ENCODE measurements at places on chromosomes 13 and 19. TPM values are rescaled to one million over a fixed set of nuclear protein-coding genes. Genes with fewer than 3 reads are reported as not detected.

The ZNF471 gene
- total RNA-seq = 7.7 TPM

The PALM3 gene
- not detected for total RNA-seq

GRCh38 chr19:32201211-32201610, 144.2 kb upstream of the ZNF507 start:
- DNase-seq = no peak

GRCh38 chr13:81406022-81406421, 1065.1 kb upstream of the SPRY2 start:
- no peak for DNase-seq

DNA sequence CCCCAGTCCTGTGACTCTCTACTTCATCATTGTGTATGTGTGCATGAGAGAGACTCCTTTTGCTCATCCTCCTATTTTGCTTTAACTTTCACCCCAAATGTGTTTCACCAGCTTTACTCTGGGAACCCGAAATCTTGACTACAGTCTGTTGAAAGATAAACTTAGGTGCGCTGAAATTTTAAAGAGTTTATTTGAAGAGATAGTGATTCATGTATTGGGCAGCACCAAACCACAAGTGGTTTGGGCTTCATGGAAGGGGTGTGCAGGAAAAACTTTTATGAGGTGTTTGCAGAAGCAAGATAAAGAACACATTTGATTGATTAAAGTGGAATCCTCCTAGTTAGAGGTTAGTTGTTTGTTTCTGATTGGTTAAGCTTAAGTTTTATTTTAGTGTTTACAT, 50.8 kb upstream of the RFC3 start:
- no peak for DNase-seq

The ZNF547 gene
- total RNA-seq = 3.5 TPM

DNA sequence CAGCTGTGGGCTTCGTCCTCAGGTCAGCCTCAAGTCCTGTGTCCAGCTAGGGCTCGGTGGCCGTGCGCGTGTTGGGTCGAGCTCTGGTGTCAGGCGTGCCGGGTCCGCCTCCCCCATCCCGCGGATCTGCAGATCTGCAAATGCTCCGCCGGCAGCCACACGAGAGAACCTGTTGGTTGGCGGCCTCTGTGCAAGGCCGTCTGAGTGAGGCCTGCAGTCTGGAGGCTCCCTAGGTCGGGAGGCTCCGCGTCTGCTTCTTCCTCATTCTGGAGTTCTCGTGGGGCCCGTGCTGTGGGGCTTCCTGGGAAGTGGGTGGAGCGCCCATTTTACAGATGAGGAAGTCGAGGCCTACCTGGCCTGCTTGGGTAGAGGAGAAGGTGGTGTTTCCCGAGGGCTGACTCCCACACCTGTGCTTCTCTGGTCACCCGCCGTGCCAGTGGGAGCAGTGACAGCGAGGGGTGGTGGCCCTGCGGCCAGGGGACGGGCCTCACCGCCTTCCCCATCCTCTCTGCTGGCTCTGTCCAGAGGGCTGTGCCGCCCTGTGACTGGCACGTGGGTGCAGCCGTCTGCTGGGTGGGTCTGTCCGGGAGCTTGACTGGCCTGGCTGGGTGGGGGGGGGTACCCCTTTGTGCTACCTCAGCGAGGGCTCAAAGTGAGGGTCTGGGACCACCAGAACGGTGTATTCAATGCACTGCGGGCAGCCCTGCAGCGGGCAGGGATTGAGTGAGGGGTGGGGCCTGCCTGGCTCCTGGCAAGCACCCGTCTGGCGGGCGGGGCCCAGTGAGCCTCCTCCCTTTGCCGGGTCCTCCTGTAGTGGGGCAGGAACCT, 3.3 kb downstream of the CSNK1G2 start:
- peak; percentile 82 for DNase-seq

The PROZ gene
- total RNA-seq = not detected

DNA sequence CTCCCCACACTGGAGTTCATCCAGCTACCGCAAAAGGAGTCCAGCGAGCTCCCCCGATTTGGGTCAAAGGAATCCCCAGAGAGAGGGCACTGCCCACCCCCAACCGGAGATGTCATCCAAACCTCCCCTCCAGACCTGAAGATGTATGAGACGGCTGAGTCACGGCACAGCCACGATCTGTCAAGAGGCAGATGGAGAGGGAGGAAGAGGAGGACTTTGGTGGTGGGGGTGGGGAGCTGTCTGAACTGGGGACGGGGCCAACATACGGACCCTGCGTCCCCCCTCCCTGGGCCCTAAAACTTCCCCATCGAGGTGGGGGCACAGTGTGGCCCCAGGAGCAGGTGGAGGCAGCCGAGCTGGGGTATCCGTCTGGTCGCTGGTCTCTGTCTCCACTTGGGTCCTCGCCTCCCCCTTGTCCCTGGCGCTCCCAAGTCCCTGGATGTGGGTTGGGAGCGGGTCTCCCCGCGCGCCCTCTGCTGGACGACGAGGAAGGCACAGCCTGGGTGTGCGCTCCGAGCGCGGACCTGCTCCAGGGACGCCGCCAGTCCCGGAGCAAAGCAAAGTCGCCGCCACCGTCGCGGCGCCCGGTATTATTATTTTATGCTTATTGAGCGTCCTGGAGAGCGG, 3.8 kb downstream of the PDE4A start:
- peak; percentile 92 for DNase-seq

- DNase-seq = no peak
Measured at GRCh38 chr19:31312009-31312676, 37.1 kb downstream of the TSHZ3 start.

DNA sequence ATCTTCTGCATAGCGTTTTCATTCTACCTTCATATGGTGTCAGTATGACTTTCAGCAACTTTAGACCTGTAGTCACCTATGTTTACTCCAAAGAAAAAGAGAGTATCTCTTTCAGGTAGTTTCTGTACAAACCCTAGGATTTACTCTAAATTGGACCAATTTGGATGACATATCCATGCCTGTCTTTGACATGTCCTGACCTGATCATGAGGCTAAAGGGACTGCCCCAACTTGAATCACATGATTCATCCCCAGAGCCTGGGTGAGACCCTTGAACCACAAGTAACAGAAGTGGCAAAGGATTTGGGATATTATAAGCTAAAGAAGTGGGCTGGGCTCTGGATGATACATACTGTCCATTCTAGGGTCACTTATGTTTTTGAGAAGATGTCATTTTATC, 124.5 kb upstream of the CSNK1A1L start:
- no peak for DNase-seq

- DNase-seq = no peak
Measured at GRCh38 chr19:50947123-50947522, 5.7 kb downstream of the KLK5 start.

DNA sequence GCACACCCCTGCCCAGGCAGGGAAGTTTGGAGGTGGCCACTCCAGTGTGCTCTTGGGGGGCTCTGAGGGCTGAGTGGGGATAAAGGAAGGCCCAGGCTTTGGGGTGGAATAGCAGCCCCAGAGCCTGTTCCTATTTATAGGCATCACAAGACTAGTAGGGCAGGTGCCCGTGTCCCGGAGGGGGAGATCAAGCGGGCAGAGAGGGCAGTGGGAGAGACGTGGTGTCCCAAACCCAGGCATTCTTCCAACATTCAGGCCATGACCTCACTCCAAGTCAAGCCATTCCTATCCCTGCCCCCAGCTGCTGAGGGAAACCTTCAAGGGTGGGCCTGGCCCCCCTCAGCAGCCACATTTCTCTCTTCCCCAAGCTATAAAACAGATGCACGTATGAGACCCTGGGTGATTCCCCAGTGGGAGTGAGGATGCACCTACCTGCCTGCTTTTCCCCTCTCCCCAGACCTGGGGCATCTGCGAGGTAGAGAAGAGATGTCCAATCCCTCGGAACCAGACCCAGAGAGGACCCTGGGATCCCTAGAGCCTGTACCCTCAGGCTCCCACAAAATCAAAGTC, 3.9 kb downstream of the WIZ start:
- no peak for DNase-seq

GRCh38 chr19:22595422-22595821, 38.7 kb upstream of the ZNF492 start:
- no peak for DNase-seq

The NBEA gene
- total RNA-seq = 12.7 TPM

The EDDM13 gene
- total RNA-seq = not detected

DNA sequence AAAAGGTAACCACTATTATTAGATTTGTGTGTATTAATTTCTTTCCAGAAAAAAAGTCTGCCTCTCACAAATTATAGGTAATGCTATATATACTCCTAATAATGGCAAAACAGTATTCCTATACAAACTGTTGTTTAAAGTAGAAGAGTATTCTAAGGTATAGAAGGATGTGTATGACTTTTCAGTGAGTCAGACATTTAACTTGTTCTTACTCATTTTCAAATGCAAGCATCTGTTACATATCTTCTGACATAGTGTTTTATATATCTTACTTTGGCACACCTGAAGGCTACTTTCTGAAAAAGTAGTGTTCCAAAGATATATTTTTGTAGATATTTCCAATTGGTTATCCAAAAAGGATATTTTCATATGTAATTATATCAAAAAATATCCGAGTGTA, 3.5 kb upstream of the SLITRK5 start:
- DNase-seq = no peak

The C19orf85 gene
- not detected for total RNA-seq

The CBARP gene
- total RNA-seq = 2.7 TPM

The PPM1N gene
- total RNA-seq = 1.9 TPM

- DNase-seq = no peak
Measured at GRCh38 chr19:3034656-3035541, 5.8 kb upstream of the TLE2 start.

The ZNF534 gene
- total RNA-seq = not detected

- DNase-seq = no peak
Measured at GRCh38 chr13:106562301-106562700, 5.6 kb downstream of the ARGLU1 start.

DNA sequence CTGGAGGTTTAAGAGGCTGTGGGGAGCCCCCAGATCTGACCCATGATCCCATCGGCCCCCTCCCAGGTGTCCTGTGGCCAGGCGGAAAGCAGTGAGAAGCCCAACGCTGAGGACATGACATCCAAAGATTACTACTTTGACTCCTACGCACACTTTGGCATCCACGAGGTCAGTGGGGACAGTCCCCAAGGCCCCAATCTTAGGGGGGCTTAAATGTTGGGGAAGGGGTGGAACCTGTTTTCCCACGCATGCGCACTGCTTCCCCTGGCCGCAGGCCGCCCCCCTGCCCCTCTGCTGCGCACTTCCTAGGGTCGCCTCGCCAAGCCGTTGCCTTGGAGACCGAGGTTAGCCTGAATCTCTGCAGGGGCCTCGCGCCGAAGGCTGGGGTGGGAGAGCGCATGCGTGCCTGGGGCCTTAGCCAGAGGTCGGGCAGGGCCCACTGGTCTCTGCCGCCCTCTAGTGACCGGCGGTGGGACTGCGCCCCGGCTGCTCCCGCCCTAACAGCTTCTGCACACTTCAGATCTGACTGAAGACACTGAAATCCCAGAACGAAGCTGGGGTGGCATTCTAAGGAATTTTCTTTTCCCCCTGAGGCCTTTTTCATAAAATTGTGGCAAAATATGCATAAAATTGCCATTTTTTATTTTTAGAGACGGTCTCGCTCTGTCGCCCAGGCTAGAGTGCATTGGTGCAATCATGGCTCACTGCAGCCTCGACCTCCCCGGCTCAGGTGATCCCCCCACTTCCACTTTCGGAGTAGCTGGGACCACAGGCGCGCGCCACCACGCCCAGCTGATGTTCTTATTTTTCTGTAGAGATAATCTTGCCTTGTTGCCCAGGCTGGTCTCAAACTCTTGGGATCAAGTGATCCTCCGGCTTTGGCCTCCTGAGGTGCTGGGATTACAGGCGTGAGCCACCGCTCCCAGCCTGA, 3.6 kb downstream of the PRMT1 start:
- peak; percentile 98 for DNase-seq

DNA sequence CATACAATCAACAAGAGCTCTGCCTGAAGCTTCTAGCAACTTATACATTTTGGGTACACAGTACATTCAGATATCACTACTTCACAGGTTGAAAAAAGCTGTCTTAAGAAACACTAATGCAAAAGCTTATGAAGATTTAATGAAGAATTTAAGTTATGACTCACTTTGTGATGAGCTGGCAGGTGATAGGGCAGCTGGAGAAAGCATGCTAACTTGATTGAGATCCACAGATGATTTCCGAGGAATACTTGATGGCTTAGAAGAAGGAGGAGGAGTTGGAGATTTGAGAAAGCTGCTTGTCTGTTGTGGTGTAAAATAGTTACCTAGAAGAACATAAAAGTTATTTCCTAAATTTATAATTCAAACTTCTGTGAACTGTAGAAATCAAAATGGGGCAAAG, 23.3 kb downstream of the EXOSC8 start:
- no peak for DNase-seq

- no peak for DNase-seq
Measured at GRCh38 chr19:6853868-6854267, 33.5 kb upstream of the ADGRE1 start.

DNA sequence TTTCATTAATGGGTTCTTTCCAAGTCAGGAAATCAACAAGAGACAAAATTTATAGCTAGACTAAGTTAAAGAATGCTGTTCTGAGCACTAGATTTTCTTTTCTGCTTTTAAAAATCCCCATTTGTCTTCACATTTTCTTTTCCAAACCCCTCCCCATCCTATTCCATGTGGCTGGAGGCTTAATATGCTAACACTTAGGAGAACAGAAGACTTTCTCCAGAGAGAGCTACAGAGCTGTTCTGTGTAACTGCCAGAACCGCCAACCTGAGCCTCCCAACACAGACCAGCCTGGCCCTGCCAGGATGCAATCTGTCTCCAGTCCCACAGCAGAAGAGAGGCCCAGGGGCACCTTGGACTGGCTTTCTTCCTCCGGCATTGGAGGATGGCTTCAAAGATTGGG, 264.1 kb downstream of the NDFIP2 start:
- no peak for DNase-seq

The IRGC gene
- not detected for total RNA-seq

DNA sequence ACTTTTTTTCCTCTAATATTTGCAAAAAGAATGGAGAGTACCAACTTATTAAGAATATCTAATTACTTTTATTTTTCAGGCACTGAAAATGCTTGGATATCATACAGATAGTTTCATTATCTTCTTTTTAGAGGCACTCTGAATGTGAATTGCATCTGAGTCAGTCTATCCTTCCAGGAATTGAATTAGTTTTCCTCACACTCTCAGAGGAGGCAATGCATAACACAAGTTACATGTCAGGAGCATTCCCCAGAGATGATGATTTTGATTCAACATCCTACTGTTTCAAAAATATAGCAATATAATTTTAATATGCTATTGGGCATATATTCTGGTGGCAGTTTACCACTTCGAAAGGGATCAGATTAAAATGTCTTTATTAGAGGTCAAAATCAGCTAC, 1315.4 kb downstream of the PCDH9 start:
- no peak for DNase-seq

DNA sequence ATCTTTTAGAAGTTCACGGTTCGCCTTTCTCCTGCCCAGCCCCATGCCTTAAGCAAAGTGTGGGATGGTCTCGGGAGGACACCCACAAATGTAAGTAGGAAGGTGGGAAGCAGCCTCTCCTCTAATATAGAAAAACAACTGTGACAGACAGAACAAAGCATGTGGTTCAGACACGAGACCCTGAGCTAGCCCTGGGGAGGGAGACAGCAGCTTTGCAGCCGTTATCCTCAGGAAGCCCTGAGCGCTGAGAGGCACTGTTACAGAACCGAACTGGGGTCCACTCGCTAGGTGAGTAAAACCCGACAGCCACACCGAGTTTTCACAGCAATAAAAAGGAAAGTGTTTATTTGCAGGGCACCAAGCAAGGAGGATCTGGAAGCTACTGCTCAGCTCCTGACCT, 210.6 kb downstream of the UQCRFS1 start:
- no peak for DNase-seq

The PSG4 gene
- total RNA-seq = not detected

The NUFIP1 gene
- 5.0 TPM for total RNA-seq

- no peak for DNase-seq
Measured at GRCh38 chr13:40146063-40146462, 490.6 kb downstream of the COG6 start.

The MYH14 gene
- 0.62 TPM for total RNA-seq

- DNase-seq = no peak
Measured at GRCh38 chr19:39138221-39139211, 12.9 kb downstream of the PAK4 start.
